ENCODE measurements at places on chromosomes 6 and 20.

- DNase-seq, result no peak
Observed at GRCh38 chr6:125759184-125759902, 9.9 kb downstream of the HEY2 start.

DNA sequence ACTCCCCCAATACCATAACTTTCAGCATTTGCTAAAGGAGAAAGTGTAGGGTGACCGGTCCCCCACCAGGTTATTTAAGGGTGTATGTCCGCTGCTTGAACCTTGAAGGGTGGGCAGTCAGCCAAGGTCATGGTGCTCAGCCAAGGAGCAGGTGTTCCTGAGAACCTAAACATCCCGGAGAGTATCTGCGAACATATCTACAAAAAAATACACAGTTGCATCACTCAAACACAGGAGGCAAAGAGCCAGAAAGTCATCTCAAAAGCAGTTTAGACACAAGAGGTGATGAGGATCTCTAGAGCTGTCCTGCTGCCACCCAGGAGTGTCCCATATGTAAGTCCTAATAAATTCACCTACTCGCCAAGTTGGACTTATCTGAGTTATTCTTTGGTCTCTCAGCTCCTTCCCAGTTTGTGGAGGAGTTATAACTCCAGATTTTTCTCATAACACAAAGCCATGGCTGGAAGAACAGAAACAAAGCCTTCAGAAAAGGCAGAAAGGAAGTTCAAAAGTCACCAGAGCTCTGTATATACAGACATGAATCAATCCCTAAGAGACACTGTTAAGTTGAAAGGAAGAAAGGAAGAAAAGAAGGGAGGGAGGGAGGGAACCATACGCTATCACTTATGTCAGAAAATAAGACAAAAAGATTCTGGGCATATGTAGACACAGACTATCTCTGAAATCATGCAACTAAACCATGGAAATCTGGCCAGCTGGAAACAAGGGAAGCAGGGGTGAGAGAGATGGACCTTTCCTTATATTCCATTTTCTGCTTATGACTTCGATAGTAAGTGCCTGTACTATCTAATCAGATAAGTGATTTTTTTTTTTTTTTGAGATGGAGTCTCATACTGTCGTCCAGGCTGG, 11.3 kb downstream of the MBOAT1 start:
- no peak for DNase-seq

DNA sequence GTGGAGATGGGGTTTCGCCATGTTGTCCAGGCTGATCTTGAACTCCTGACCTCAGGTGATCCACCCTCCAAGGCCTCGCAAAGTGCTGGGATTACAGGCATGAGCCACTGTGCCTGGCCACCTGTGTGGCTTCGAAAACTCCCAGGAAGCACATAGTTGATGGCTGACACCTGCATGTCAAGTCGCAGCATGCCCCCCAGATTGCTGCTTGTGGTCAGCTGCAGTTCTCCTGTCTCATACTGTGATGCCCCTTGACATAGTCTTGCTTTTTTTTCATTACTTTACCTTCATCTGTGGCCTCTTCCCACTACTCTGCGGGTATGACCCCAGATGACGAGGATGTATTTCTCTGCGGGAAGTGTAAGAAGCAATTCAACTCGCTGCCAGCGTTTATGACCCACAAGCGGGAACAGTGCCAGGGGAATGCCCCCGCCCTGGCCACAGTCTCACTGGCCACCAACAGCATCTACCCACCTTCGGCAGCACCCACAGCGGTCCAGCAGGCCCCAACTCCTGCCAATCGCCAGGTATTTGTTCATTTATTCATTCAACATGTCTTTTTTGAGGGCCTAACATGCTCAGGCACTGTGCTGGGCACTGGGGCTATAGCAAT, 13.1 kb downstream of the ZNF341 start:
- no peak for DNase-seq

DNA sequence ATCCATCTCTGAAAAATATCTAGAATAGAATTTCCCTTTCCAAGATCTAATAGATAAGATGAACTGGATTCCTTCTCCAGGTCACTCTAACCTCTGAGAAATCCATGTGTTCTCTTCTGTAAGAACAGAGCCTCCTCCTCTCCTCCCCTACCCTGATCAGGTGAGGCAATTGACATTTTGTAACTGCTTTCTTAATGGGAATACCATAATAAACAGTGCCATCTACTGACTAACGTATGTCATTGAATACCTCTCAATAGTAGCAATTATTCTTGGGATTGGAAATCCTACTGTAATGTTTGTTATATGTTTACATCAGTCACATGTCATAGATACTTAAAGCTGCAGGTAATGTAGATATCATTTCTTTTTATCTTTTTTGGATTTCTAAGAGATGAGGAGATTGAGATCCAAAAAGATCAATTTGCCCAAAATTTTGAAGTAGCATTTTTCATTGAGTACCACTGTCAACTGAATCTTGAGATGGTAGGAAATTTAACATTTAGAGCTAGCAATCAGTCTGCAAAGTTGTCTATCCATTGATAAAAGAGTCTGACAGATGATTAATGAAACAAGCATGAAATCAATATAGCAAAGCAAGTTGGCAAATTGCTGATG, 365.8 kb upstream of the HSF2 start:
- DNase-seq, result peak; percentile 9

- DNase-seq, result no peak
Observed at GRCh38 chr6:12351672-12352071, 61.5 kb downstream of the EDN1 start.

GRCh38 chr6:3773678-3774298, 22.3 kb upstream of the PXDC1 start:
- no peak for DNase-seq

DNA sequence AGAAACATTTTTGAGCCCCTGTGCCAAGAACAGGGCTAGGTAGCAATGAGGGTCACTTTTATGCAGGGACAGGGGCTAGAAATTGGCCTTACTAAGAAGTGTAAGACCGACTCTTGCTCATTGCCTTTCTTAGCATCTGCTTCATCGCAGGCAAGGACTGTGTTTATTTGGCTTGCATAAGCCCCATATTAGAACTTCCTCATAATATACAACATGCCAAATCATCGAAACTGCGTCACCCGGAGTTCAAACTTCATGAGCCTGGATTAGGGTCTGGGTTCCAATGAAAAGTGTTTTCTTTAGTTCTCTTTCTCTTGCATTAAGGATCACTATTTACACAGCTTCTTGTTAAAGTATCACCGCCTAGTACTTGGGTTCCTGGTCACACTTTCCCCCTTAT, 977 bp upstream of the SMAP1 start:
- no peak for DNase-seq
